Small intestine (tissue), 16 donors: ENCODE measurements at places on chromosomes 11 and 22. TPM values are rescaled to one million over a fixed set of nuclear protein-coding genes. Genes with fewer than 3 reads are reported as not detected.

GRCh38 chr11:94332814-94333213 is 28.4 kb downstream of the IZUMO1R start:
- H3K4me3 ChIP-seq = no peak overlapping the region
- H3K36me3 ChIP-seq = no peaks in the 10 kb centered on the region
- no peaks in the 10 kb centered on the region for H3K4me1 ChIP-seq
- DNase-seq = no peak

DNA sequence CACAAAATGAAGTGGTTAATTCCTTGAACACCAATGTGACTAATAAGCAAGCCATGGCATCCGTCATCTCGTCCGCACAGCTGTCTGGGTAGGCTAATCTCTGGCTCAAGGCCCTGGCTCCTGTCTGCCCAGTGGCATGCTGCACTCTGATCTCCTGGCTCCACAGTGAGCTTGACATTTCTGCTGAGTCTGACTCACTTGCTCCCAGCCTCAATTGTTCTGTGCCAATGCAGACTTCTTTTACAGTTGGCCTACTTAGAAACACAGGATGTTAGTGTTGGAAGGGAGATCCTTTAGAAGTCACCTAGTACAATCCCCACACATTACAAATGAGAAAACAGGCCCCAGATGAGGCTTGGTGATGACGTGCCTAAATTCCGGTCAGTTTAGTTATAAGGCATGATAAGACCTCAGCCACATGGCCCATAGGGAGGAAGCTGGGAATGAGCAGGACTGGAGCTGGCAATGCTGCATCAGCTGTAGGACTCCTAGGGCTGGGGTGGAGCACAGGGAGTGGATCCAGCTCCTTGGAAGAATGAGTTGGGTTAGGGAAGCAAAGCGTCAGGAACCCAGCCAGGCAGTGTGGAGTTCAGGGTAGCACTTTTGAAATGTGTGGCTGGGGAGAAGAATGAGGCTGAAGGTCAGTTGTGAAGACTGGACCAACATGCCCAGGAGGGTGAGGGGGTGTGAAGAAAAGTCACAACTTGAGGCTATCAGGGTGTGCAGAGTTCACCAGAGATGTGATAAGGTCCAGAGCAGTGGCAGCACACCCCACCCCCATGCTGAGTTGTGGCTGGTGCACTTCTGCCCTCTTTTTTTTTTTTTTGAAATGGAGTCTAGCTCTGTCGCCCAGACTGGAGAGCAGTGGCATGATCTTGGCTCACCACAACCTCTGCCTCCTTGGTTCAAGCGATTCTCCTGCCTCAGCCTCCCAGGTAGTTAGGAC is 70.2 kb upstream of the EED start:
- peak overlapping the region; percentile 48 for H3K27ac ChIP-seq
- H3K4me1 ChIP-seq = peaks cover 17% of the 10 kb centered on the region
- DNase-seq = peak; percentile 93
- no peaks in the 10 kb centered on the region for H3K27me3 ChIP-seq
- H3K36me3 ChIP-seq = no peaks in the 10 kb centered on the region

The DBX1 gene
- polyA plus RNA-seq = not detected

- H3K4me3 ChIP-seq = no peak overlapping the region
- H3K27ac ChIP-seq = no peak overlapping the region
- DNase-seq = no peak
- H3K4me1 ChIP-seq = no peaks in the 10 kb centered on the region
Observed at GRCh38 chr22:32830473-32830872, 29.0 kb downstream of the TIMP3 start.

GRCh38 chr11:68298659-68299516 is 13.5 kb upstream of the LRP5 start:
- no peaks in the 10 kb centered on the region for H3K27me3 ChIP-seq
- H3K27ac ChIP-seq = peak overlapping the region; percentile 96
- H3K36me3 ChIP-seq = no peaks in the 10 kb centered on the region
- no peak overlapping the region for H3K4me3 ChIP-seq
